ENCODE measurements at places on chromosomes 7 and 10. TPM values are rescaled to one million over a fixed set of nuclear protein-coding genes. Genes with fewer than 3 reads are reported as not detected.

The SPDYE2 gene
- total RNA-seq = not detected

The ANKRD30A gene
- total RNA-seq = 0.30 TPM

The SRRM3 gene
- 0.99 TPM for total RNA-seq

The CCDC6 gene
- total RNA-seq = 36.9 TPM

The TSPAN12 gene
- total RNA-seq = 8.4 TPM

The SCIN gene
- total RNA-seq = 0.99 TPM

The OGDH gene
- total RNA-seq = 53.1 TPM

The SFTPA1 gene
- total RNA-seq = not detected

DNA sequence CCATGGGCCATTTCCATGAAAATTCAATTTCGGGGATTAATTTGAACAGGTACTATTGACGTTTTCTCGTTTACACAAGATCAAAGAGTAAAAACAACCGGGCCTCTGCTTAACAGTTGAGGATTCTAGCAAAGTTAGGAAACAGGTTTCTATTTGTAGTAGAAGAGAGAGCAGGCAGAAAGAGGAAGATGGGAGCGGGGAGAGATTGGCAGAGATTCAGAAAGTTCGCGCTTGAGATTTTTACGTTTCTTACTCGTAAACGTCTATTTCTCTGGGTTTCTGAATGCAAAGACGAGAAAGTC is 571 bp upstream of the VWC2 start:
- no peak for DNase-seq

DNA sequence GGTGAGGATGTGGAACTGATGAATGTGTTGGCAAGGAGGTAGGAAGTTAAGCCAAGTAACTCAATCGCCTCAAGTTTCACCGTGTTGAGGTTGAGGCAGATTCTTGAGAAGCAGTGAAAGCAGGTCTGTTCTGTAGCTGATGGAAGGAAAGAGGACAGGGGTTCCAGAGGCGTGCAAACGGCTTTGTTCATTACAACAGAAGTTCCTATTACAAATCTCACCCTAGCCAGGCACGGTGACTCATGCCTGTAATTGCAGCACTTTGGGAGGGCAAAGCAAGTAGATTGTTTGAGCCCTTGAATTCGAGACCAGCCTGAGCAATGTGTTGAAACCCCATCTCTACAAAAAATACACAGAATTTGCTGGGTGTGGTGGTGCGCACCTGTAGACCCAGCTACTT is 36.9 kb upstream of the PTF1A start:
- no peak for DNase-seq

DNA sequence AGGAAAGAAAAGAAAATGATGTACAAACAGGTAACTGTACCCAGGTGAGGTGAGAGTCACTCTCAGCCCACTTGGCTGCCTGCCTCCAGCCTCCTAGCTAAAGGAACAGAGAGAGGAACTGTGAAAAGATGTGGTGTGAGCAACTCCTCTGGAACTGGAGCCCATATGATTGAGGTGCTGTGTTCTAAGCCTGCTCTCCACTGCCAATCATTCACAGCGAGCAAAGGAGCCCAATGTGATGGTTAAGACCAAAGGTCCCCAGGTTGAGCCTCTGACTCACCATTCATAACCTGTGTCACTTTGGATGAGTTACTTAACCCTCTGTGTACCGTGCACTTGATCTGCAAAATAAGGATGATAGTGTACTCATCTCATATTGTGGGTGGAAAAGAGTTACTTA is 868.1 kb upstream of the AUTS2 start:
- DNase-seq = no peak

DNA sequence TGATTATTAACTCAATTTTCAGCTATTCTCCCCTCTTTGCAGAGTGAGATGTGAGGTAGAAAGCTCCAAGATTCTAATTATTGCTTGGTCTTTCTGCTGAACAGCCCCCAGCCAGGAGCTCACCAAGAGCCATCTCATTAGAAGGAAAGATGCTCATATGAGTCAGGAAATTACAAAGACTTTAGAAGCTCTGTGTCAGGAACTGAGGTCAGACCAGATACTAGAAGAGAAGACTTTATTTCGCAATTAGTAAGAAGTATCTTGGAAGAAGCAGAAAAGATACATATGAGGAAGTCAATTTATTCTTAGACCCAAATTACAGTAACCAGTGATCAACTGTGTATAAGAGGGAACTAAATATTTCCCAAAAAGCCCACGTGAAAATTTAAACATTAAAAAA is 626.9 kb downstream of the ZWINT start:
- no peak for DNase-seq

DNA sequence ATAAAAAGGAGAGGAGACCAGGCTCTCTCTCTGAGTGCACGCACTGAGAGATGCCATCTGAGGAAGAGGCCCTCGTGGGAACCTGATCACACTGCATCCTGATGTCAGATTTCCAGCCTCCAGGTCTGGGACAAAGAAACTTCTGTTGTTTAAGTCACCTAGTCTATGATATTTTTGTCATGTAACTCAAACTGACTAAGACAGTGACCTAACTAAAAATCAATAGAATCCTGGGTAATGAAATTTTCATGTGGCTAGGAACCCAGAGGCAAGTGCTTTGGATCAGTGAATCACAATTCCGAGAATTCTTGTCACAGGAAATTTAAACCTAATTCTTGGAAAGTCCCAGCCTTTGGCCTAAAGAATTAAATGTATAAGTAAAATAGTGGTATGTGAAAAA is 107.7 kb downstream of the SLC16A9 start:
- DNase-seq = no peak

DNA sequence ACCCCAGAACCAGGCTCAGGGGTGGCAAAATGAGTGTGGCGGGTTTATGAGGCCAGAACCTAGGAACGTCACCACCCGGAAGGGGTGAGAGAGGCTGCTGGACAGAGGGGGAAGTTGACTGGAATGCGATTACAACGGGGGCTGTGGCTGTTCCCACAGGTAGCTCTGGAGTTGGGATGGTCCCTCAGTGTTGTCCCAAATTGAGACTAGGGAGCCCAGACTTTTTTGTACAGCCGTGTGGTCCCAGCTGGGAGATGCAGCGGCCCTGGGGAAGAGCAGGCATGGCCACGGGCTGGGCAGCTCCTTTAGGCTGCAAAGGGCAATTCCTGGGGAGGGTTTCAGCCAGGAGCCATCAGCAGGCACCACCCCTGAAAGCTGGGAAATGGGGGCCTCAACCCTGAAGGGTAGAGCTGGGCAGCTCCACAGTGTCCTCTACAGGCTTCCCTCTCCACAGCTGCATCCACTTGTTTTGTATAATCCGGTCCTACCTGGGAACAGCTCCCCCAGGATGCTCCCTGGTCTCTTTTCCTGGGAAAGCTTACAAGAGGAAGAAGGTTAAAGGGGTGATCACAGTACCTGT is 11.0 kb upstream of the GDF10 start:
- DNase-seq = no peak

DNA sequence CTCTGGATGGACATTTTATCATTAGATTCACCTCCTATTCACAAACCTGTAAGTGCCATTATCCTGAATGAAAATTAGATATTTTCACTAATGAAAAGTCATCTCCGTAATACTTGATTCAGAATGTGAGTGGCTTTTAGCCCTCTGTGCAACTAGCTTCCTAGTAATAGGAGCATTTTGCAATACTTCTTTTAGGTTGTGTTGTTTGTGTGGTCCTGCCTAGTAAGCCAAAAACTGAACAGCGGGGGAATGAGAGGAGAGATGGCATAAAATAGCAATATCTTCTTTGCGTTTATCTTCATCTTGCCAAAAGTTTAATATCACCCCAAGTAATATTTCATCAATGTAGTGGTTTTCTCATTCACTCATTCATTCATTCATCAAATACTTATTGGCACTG is 507.5 kb upstream of the CELF2 start:
- no peak for DNase-seq

- no peak for DNase-seq
Observed at GRCh38 chr7:101686030-101686429, 56.9 kb upstream of the MYL10 start.

- DNase-seq = no peak
Observed at GRCh38 chr10:55495555-55495954, 694.5 kb upstream of the PCDH15 start.

- no peak for DNase-seq
Observed at GRCh38 chr7:143002898-143003297, 24.0 kb downstream of the OR9A2 start.

- DNase-seq = no peak
Observed at GRCh38 chr7:83681200-83681778, 32.4 kb upstream of the SEMA3E start.

DNA sequence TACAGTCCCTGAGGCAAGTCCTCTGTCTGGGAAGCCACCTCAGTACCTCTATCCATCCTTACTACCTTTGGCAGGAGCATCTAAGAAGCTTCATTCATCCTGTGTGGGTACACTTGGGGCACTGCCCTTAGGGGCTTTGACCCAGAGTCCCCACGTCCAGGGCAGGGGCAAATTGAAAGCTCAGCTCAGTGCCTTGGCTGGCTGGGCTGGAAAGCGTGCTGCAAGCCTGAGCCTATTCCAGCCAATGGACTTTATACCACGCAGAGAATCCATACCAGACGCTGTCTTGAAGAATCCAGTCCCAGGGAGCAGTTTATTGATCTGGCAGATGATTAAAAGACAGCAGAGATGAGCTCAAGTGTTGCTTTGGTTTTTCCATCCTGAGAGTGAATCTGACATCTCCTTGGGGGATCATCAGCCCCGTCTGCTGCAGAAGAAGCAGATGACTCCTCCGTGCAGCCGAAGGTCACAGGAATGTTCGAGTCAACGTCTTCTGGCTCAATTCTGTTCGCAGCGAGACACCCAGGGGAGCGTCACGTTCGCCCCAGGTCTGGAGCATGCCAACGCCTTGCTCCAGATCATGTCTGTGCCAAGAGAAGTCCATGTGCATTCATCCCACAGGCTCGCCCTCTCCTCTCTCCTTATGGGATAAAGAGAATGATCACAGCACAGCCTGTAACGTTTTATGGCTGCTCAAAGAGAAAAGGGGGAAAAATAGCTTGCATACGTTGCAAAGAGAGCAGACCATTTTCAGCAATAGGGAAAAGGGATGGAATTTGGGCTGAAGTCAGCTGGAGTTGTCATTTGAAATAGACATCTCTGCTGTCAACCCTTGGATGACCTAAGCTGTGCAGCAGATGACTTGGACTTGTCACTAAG is 35.8 kb upstream of the LYZL1 start:
- peak; percentile 72 for DNase-seq

- no peak for DNase-seq
Observed at GRCh38 chr10:116712519-116712918, 29.8 kb downstream of the HSPA12A start.

DNA sequence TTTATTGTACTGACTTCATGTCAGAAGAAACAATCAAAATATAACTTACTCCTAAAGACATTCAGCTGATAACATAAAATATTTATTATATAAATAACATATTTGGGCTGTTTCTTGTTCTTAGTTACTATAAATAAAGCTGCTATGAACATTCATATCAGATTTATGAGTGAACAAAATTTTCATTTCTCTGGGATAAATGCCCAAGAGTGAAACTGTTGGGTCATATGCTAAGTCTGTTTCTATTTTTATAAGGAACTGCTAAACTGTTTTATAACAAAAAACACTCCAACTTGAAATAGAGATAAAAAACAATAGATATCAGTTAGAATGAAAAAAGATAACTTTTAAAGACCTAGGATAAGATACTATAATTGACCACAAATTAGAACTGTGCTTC is 26.5 kb upstream of the CC2D2B start:
- peak; percentile 46 for DNase-seq

DNA sequence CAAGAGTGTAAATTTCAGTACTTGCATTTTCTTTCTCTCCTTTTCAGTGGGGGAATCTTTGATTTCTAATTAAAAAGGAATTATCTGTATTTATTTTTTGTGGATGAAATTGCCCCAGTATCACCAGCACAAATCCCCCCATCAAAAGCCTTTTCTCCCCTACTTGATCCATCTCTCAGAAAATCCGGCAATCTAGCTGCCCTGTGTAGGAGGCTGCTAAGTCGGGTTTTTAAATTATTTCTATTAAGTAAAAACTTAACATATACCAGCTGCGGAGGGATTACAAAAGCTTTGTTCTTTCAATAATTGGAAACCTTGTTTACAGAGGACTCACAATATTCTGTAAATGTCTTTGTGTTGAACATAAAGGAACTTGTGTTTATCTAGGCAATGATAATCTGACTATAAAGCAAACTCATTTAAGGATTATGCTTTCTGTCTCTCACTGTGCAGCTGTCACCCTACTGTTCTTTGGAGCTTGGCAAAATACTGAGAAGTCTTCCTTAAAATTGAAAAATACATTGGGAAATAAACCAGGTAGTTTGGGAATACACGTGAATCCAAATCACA is 177.4 kb upstream of the PRR15 start:
- DNase-seq = no peak

GRCh38 chr7:24455813-24456525 is 117.3 kb upstream of the PALS2 start:
- no peak for DNase-seq

- no peak for DNase-seq
Observed at GRCh38 chr7:115533785-115534184, 496.8 kb downstream of the TFEC start.

DNA sequence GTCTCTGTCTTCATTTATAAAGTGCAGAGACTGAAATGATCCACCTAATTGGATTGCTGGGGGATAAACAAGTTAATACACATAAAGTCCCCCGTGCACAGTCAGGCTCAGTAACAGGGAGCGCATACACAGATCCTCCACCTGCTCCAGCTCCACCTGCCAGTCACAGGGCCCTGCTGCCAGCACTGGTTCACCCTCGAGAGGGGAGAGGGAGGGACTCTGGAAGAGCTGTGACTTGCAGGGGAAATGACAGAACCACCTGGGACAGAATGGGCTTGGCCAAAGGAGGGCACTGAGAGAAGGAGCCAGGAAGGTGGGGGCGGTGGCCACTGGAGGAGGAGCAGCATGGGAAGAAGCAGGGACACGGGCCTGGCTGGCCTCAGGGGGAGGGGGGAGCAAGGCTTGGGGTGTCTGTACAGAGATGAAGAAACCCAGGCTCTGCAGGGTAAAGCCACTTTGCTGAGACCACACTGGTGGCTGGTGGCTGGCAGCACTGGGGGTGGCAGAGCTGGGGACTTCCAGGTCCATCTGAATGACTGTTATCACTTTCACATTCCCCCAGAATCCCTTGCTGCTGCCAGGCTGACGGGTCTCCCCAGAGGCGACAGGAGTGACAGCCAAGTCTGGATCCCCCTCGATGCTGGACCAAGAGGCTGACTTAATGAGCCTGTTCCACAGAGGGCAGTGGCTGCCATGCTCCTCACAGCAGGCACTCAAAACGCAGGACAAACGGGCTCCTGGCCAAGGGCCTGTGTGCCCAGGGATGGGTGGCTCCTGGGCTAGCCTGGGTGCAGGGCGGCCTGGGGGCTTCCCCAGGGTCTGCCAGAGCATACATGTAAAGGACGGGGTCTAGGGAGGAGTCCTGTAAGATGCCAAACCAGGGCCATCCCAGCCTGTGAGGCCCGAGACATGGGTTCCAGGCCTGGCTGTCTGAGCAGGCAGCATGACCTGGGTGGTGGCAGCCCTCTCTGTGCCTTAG is 151.1 kb downstream of the SH3PXD2A start:
- no peak for DNase-seq

DNA sequence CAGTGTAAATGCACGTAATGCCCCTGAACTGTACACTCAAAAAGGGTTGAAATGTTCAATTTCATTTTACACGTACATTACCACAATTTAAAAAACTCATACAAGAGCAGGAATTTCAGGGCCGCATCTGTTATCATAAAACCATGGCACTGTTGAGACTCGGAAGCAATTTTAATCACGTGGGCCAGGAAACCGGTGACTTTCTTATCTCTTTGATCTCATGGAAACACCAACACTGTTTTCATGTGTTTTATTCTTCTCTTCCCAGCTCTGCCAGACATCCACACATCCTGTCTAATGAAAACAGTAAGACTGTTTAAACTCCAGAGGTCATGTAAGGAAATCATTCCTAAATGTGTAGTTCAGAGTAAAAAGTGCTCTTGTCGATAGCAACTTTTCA is 35.9 kb downstream of the PTPRE start:
- no peak for DNase-seq

Data from skin of body (tissue), 3 donors.